Stimulated activated CD8-positive, alpha-beta memory T cell treated with anti-CD3 and anti-CD28 coated beads, Interleukin-2, amount 100 ng/mL, for 1 hour (primary cell): ENCODE measurements at places on chromosomes 6 and 20.

GRCh38 chr6:1724124-1724523 lies 114.4 kb downstream of the FOXC1 start:
- DNase-seq, result no peak

DNA sequence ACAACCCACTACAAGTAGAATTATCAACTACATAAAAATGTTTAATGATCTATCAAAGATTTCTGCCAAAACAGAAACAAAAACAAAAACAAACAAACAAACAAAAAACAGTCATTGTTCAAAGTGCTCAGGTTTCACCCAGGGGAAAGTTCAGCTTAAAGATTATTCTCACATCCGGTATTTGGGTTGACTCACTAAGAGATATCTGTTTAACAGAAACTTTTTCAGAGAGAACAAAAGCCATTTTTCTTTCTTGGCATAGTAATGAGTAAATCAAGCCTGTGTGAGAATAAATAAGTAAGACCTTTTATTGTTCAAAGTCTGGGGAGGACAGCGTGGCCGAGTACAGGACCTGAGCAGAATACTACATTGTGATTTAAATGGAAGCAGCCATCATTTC lies 143.6 kb downstream of the RCAN2 start:
- DNase-seq, result no peak

DNA sequence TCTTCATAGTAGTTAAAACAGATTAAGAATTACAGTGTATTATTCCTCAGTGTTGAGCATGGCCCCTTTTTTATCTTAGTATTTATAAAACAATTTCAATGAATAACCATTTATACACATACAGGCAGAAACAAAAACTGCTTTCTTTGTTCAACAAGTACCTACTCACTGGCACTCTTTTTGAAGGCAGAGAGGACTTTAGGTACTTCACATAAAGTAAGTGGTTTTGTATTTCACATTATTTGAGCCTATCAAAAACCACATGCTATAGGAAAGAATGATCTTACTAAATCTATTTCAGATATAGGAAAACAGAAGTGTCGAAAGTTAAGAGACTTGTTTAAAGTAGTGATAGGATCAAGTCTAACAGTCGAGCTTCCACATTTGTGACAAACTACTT lies 73.8 kb downstream of the PRKN start:
- DNase-seq, result no peak

DNA sequence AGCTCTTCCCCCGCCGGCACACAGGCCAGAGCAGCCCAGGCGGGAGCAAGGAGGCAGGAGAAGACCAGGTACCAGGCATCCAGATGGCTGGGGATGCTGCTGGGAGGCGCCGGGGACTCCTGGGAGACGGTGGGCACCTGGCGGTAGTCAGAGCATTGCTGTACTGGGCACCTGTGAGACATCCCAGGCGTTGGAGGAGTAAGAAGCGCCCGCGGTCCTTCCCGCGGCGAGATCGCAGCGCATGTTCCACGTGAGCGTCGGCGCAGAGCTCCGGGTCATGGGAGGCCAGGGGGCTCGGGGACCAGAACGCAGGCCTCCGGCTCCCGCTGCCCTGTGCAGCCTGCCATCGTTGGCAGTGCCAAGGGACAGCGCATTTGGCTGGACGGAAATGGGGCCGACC lies 293.7 kb upstream of the CDYL start:
- no peak for DNase-seq

DNA sequence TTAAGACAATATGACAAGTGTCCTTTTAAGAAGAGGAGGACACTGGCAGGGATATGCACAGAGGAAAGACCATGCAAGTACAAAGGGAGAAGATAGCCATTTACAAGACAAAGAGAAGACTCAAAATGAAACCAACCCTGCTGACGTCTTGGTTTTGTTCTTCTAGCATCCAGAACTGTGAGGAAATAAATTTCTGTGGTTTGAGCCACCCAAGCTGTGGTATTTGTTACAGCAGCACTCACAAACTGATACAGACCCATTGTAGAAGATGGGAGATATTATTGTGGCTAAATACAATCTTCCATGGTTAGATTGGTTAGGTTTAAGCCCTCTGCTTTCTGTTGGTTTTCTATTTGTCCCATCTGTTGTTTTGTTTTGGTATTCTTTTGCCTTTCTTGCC lies 88.6 kb upstream of the SLC35F1 start:
- DNase-seq, result no peak
